ENCODE measurements at places on chromosomes 2 and 18.

DNA sequence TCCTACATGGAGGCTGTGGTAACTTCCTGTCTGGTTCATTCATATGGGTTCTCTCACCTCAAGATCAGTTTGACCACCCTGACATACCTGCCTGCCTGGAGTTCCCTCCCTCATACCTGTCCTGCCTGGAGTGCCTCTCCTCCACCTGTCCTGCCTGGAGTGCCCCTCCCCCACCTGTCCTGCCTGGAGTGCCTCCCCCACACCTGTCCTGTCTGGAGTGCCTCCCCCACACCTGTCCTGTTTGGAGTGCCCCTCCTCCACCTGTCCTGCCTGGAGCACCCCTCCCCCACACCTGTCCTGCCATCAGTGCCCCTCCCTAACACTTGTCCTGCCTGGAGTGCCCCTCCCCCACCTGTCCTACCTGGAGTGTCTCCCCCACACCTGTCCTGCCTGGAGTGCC is 461.9 kb downstream of the PTPRM start:
- no peak for DNase-seq

DNA sequence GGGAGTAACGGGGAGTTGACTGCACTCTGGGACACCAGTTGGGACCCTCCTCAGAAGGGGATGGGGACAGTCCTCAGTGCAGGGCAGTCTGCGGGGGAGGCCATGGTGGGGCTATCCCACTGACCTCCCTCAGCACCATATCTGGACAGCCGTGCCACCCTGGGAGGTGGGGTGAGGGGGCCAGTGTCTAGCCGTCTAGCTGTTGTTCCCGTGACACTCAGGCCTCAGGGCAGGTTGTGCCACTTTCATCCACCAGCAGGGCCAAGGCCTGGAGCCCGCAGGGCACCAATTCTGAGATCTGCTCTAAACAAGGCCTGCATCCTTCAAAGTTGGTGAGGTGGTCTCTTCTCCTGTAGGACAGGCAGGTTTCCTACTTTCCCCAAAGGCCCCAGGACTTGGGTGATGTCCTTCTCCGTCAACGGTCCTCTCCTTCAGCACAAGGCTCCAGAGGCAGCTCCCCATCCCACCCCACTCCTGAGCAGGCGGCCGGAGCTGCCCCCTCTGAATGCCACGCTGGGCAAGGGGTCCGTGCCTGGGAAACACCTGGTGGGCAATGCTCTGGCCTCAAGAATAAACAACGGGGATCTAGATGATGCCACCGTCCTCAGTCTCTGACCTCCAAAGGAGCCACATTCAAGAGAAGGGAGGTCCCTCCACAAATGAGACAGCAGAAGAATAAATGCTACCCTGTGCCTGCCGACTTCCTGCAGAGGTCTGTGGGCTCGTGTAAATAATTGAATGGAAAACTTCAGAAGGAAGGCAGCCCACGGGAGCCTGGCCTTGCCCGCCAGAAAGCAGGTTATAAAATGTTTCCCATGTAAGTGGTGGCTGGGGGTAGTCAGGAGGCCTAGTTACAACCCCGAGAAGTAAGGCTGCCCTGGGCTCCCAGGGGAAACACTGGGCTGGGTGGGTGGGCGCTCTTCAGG is 42.8 kb upstream of the PTMA start:
- no peak for DNase-seq

DNA sequence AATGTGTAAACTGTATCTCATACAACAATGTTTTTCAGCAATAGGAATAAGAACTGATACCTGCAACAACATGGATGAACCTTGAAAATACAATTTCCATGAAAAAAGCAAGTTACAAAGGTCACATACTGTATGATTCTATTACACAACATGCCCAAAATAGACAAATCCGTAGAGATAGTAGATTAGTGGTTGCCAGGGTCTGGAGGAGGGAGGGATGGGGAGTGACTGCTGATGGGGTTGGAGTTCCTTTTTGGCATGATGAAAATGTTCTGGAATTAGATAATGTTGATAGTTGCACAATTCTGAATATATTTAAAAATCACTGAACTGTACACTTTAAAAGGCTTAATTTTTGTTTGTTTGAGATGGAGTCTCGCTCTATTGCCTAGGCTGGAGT is 33.8 kb downstream of the UBXN4 start:
- DNase-seq: no peak

DNA sequence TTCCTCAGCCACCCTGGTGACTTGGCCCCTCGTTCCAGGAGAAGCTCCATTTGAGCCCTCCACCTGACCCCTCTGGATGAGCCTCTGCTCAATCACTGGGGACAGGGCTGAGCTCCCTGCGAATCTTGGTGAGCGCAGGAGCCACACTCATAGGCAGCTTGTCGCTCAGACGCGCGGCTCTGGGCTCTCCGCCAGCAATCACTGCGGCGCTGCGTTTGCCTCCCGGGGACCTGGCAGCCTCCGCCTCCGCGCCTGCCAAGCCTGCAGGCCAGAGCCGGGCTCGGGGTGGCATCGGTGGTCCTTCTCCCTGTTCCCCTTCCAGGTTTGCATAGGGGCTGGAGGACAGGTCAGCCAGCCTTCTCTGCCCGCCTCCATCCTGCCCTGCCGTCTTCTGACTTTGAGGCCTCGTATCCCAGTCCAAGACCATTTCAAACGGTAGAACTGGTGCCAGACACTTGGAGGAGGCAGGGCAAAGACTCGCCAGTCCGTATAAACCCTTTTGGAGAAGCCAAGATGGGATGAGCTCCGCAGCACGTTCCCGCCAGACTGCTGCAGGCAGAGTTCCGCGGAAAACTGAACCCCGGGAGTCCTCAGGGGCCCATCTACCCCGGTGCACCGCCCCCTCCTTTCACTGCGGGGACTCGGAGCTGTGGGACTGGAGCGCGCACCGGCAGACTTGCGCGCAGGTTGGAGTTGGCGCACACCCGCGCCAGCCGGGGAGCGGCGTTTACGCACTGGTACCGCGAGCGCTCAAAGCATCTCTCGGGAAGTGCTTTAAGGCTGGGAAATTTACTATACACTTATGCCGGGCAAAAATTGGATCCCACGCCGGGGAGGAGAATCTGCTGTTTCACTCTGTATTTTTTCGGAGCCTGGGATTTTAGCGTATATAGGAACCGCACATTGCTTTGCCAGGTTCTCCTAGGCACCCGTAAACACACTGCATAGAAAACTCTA is 1.1 kb upstream of the TACR1 start:
- no peak for DNase-seq

DNA sequence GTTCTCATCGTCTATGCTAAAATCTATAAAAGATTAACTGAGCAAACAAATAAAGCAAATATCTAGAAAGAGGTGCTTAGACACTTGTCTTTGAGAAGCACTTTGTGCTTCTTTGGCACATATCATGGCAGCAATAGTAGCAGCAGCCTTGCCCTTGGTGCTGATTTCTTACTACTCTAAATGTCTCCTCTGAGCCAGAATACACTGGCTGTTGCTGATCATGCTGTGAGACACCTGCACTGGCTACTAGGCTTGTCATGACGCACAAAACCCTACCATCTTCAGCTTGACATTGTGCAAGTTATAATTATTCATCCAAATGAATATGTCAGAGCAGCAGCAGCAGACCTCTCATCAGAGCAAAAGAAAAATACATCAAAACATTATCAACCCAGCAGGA is 46.7 kb downstream of the FANCL start:
- no peak for DNase-seq

GRCh38 chr2:54275541-54275940 is 19.5 kb upstream of the TSPYL6 start:
- no peak for DNase-seq

- DNase-seq: no peak
These were observed 206.1 kb downstream of the ZFP36L2 start for GRCh38 chr2:43020296-43020695.

DNA sequence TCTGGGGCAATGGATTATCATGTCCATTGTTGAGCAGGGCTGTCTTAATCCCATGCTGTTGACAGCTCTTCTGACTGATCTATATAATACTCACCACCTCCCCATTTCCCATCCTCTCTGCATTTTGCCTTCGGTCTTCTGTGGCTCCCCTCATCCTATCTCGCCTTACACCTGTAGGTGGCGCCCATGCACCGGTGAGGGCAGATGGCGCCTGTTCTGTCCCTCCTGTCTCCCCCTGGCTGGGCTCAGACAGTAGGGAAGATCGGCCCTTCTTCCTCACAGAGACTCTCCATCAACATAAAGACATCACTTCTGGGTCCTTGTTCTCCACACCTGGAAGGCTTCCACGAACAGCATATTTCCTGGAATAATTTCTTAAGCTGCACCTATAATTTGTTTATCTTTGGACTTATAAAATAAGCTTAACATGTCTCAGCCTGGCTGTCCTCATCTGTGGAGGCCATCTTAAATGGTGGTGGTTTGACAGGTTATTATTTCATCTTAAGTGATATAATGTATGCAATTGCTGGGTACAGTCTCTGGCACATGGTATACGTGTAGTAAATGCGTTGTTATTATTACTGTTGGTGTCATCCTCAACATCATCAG is 10.9 kb upstream of the CDH20 start:
- DNase-seq: no peak

- DNase-seq: no peak
These were observed 8.2 kb upstream of the MAP4K4 start for GRCh38 chr2:101689114-101689825.

GRCh38 chr2:240395896-240396622 is 39.4 kb upstream of the GPC1 start:
- no peak for DNase-seq

DNA sequence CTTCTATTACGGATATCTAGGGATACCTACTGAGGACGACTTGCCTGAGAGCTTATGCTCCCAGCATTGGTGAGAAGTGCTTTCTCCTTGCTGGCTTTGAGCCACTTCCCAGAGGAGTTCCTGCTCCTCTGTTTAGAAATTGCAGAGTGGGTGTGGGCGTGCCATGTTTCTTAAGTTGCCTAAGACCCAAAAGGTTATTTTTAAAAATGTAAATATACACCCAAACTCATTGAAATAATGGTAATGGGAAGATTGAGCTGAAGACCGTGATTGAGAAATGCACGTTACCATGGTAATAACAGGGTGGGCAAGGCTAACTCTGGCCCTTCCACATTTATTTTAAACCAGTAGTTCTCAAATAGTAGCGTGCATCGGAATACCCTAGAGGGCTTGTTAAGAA is 17.2 kb upstream of the TMEM200C start:
- no peak for DNase-seq

GRCh38 chr18:22088029-22088428 is 81.4 kb upstream of the GATA6 start:
- no peak for DNase-seq

DNA sequence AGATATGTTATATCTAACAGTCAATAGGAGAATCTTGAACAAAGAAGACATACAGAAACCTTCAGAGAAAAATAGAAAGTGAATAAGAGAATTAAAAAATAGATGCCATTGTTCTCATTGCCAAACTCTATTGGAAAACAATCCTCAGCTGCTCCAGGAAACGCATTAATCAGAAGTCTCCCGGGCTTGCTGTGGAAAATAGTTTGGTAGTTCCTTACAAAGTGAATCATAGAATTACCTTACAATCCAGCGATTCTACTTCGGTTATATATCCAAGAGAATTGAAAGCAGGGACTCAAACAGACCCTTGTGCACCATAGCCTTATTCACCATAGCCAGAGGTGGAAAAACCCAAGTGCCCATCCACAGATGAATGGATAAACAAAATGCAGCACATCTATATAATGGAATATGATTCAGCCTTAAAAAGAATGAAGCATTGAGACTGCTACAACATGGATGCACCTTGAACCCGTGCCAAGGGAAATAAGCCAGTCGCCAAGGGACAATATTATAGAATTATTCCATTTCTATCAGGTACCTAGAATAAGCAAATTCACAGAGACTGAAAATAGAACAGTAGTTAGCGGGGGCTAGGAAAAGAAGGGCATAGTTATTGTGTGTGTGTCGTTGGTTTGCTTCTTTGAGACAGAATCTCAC is 21.9 kb upstream of the CHRNA1 start:
- no peak for DNase-seq

- no peak for DNase-seq
These were observed 779.8 kb downstream of the RNF144A start for GRCh38 chr2:7697052-7697451.

Measured in stimulated activated CD8-positive, alpha-beta memory T cell treated with anti-CD3 and anti-CD28 coated beads, Interleukin-15, amount 100 ng/mL, for 24 hours (primary cell).